ENCODE measurements at places on chromosomes 12 and 14. TPM values are rescaled to one million over a fixed set of nuclear protein-coding genes. Genes with fewer than 3 reads are reported as not detected.

The CLEC4D gene
- not detected for total RNA-seq

The DHH gene
- under 0.01 TPM for total RNA-seq

The CLEC2B gene
- total RNA-seq, result 0.17 TPM

The SOAT2 gene
- total RNA-seq, result 0.16 TPM

The SMIM10L1 gene
- total RNA-seq, result 7.2 TPM

The C1RL gene
- total RNA-seq, result 34.6 TPM

The CACNA2D4 gene
- total RNA-seq, result not detected

The OR4E2 gene
- not detected for total RNA-seq

The BATF gene
- total RNA-seq, result not detected

The FAM90A1 gene
- total RNA-seq, result not detected

The NRXN3 gene
- total RNA-seq, result under 0.01 TPM

The OTOGL gene
- total RNA-seq, result not detected

The SLC25A47 gene
- not detected for total RNA-seq

The EIF2S3B gene
- 1.4 TPM for total RNA-seq

The CARMIL3 gene
- total RNA-seq, result 0.31 TPM

The SLC35F4 gene
- total RNA-seq, result not detected

The TAS2R9 gene
- total RNA-seq, result not detected

All from mammary epithelial cell (primary cell).